ENCODE measurements at places on chromosomes 1 and 21. TPM values are rescaled to one million over a fixed set of nuclear protein-coding genes. Genes with fewer than 3 reads are reported as not detected.

Gene VCAM1
- 1.0 TPM for total RNA-seq

Gene CCDC17
- 2.5 TPM for total RNA-seq

Gene LCE1F
- total RNA-seq = not detected

Gene USH2A
- not detected for total RNA-seq

Gene CLCA1
- total RNA-seq = 0.08 TPM

Gene SCAMP3
- total RNA-seq = 43.3 TPM

Gene ASCL5
- total RNA-seq = not detected

Gene BLZF1
- total RNA-seq = 28.9 TPM

Gene HUNK
- 0.92 TPM for total RNA-seq

Gene CD2
- total RNA-seq = 1.3 TPM

Gene AQP10
- not detected for total RNA-seq

Gene C1orf210
- total RNA-seq = 15.2 TPM

Gene RPL5
- 850 TPM for total RNA-seq

DNA sequence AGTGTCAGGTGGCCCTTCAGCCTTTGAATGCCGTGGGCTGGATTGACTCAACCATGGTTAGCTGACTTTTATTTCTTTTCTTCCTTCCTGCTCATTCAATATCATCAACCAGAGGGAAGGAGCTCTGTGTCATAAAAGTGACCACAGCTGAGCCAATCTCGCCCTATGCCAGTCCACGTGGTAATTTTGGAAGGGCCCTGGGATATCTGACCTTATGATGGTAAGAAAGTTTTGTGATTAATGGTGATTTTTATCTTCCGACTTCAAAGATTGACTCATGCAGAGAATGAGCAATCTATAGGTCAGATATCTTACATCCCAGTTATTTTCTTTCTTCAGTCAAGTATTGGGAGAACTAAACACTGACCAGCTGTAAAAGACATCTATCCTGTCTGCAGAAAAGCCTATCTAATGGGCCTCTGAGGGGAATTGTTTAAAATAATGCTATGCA, 170.3 kb downstream of the ZC3H11B start:
- no peak for ATAC-seq

DNA sequence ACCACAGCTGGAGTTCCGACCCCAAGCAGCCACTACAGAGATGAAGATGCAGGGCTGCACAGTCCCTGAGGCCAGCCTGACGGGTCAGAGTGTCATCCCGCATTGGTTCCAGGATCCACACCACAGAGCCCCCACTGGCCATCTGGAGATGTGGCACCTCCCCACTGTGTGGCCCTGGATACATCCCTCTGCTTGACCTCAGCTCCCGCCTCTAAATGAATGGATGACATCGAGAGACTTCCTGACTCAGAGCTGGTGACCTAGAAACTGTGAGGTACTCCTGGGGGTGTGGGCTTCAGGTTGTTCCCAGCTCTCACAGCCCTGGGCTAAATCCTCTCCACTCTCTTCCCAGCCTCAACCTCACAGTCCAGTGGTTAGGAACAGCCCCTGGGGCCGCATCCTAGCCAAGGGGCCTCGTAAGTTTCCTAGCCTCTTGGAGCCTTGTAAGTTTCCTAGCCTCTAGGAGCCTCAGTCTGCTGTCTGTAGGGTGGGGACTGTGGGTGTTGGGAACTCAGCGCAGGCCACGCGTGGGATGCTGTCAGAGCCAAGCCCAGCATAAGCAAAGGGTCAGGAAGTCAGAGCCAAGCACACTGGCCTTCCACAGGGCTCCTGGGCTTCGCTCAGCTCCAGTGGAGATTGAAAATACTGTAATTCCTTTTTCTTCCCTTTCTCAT, 87.5 kb upstream of the RUNX3 start:
- no peak for ATAC-seq

GRCh38 chr1:205048382-205048781, 5.4 kb downstream of the CNTN2 start:
- no peak for ATAC-seq

GRCh38 chr1:227728892-227729143, 6.3 kb downstream of the JMJD4 start:
- ATAC-seq = peak; percentile 5

GRCh38 chr1:236795757-236796667, 920 bp downstream of the MTR start:
- peak; percentile 22 for ATAC-seq

DNA sequence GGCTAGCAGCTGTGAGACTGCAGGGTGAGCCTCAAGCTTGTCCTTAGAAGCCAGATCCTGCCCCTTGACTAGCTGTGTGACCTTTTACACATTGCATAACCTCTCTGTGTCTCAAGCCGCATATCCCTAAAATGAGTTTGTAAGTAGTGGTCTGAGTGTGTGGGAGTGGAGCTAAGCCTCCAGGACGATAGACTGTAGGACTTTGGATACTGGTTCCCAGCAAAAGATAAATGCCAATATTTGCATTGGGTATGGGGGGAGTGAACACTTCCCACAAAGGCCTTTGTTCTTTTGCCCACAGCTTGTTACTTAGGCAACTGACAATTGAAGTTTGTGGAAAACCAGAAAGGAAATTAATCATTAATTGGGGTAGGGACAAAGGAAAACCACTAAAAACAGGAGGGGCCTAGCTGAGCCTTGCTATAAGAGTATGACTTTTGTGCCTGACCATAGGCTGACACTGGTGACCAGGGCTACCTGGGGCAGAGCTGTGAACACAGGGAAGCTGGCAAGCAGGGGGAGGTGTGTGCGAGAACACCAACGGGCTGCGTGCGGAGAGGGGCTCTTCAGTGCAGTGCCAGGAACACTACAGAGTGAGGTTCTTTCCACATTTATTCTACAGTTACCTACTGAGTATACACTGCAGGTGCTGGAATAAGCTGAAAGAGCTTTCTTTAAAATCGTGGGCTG, 102.4 kb upstream of the ETV3 start:
- ATAC-seq = no peak

GRCh38 chr21:46567348-46567747, 37.5 kb downstream of the S100B start:
- peak; percentile 19 for ATAC-seq

- no peak for ATAC-seq
Observed at GRCh38 chr1:62054188-62054587, 140.5 kb upstream of the L1TD1 start.

DNA sequence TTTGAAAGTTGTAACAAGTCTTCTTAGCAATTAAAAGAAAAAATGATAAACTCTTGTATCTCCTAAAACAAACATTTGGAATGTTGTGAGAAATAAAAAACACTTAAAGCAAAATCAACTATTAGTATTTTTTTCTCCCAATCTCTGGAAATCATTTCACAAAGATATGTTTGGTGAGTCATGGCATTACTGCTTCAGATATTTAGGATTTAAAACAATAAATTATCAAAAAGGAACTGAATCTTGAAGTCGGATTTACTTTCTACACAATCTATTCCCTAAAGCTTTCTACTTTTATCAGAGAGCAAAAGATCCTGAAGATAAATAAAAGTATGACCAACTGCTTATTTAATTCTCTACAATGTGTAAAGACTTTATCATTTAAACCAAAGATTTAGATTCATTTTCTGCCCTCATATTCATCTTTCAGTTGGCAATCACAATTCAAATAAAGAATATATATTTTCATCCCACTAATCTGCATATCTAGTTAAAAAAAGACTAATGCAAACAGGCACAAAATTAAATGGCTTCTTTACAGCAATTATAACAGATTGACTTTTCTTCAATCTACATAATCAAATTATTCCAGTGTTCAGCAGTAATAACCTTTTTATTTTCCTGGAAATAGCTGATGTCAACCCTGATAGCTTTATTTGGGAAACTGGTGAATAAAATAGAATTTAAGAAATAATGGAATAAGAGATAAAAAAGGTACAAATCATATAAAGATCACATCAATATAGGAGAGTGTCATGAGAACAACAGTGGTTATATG, 230.0 kb downstream of the COP1 start:
- ATAC-seq = no peak

GRCh38 chr21:15171546-15171945, 106.7 kb upstream of the NRIP1 start:
- ATAC-seq = no peak

- ATAC-seq = peak; percentile 69
Observed at GRCh38 chr1:24720152-24720551, 25.1 kb upstream of the CLIC4 start.

DNA sequence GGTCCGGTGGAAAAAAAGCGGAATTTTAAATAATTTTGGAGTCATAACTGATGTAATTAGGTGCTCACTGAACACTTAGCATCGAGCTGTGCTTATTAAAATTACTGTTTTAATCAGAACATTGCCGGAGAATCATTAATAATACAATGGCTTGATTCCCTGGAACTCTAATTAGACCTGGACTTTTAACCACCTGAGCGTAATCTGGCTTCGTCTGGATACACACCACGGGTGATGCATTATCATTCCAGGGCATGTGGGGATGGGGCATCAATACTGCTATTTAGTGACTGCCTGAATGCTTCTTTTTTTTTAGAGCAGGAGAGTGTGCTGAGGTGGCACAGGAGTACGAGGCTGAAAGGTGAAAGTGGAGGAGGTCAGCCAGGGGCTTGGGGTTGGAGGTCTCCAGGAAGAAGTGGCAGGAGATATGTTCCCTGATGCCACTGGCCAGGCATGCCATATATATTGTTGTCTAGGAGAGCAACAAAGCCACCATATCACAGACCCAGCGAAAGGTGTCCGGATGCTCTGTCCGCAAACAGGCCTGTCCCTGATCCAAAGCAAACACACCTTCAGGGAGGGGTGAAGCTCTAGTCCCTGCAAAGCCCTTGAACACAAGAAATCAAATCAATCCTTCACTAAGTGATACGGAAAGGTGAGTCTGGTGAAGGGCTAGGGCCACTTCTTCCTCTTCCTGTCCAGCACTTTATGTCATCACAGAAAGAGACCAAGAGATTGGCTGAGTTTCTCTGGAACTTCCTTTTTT, 125.2 kb downstream of the PLXNA2 start:
- ATAC-seq = no peak

DNA sequence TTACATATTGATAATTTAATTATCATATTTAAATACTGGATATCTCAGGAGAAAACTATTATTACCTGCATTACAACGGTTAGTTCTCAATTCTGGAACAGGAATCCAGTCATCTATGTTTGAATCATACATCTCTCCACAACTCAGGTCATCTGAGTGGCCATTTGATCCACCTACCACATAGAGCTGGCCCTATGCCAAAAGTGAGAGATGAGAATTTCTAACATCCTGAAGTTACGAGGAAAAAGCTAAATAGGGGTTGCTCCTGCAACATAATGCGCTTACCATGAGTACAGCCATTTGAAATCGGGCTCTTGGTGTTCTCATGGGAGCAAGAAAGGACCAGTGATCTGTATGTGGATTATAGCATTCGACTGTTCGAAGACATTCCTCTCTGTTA, 16.9 kb downstream of the IVNS1ABP start:
- no peak for ATAC-seq

- no peak for ATAC-seq
Observed at GRCh38 chr21:14888202-14888601, 176.6 kb downstream of the NRIP1 start.

DNA sequence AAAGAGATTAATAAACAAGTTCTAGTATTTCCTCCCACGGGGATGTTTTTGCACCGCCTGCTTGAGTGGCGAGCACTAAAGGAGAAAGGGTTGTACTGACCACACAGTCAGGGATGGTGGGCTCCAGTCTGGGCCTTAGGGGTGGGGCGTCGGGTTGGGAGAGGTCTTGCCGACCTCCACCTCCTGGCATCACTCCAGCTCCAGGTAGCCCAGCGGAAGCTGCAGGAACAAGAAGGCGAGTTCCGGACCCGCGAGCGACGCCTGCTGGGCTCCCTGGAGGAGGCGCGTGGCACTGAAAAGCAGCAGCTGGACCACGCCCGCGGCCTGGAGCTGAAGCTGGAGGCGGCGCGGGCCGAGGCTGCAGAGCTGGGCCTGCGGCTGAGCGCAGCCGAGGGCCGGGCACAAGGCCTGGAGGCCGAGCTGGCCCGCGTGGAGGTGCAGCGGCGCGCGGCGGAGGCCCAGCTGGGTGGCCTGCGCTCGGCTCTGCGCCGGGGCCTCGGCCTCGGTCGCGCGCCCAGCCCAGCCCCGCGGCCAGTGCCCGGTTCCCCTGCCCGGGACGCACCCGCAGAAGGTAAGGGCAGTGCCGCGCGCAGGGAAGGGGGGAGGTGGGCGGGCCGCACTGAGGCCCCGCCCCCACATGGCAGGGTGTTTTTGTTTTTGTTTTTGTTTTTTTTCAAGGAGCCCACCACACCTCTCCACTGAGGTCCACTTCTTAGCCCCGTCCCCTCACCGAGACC, 19.7 kb downstream of the MFAP2 start:
- ATAC-seq = peak; percentile 72

- no peak for ATAC-seq
Observed at GRCh38 chr1:36162680-36163239, 6.8 kb downstream of the MAP7D1 start.

DNA sequence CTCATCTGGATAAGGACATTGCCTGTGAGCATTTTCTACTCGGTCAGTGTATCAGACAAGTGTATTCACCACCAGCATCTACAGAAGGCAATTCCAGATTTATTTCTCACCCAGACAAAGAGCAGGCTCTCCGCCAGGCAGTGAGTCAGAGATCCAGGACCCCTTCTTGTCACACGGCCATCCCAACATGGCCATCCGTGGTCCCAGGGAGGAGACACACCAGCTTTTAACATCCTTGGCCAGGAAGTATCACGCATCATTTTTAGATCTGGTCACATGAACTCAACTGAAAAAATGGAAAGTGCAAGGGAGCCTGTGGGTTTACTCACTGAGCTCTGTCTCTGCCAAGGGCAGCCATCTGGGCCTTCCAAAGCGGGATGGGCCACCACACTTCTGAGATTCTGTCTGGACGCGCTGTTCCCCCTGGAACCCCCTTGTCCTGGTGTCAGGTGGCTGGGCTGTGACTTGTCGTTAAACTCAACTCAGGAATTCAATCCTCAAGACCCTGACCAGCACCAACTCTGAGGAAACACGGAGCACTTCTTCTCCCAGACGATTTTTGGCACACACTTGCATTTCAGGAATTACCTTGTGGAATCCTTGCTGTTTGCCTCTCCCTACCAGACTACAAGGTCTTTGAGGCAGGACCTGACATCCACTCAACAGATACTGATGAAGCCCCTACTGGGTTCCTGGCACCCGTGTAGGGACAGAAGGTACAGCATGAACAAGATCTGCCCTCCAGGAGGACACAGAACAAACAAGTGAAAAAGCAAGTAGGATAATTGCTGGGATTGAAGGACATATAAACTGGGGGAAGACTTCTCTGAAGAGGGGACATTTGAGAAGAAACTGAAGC, 21.6 kb upstream of the CCSAP start:
- ATAC-seq = no peak

- ATAC-seq = no peak
Observed at GRCh38 chr1:67401443-67401842, 28.8 kb downstream of the SERBP1 start.

Data from esophagus mucosa (tissue), 1 donor.